GM18507 (cell line): ENCODE measurements at places on chromosomes 3 and 15.

DNA sequence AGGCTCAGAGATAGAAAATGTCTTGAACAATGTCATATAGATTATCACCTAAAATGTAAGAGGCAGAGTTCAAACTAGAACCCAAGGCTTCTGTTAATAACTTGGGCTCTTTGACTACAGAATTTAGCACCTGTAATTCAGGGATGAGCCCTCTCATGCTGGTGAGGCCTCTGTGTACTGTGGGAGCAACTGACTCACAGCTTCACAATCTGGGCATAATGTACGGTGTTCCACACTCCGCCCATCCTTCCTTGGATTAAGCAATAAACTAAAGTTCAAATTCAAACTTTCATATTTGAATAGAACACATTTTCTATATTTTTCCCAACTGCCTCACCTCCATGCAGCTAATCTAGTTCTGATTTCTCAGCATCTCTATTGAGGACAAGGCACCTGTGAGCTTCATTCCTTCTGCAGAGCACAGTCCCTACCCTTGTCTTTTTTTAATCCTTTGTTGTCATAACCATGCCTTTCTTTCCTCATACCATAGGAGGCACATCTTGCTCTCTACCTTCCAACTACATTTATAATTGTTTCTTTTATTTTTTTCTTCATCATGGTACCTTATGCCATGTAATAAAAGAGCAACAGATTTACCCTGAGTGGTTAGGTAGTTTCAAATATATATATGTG lies 392.1 kb downstream of the NLGN1 start:
- no peak for DNase-seq

DNA sequence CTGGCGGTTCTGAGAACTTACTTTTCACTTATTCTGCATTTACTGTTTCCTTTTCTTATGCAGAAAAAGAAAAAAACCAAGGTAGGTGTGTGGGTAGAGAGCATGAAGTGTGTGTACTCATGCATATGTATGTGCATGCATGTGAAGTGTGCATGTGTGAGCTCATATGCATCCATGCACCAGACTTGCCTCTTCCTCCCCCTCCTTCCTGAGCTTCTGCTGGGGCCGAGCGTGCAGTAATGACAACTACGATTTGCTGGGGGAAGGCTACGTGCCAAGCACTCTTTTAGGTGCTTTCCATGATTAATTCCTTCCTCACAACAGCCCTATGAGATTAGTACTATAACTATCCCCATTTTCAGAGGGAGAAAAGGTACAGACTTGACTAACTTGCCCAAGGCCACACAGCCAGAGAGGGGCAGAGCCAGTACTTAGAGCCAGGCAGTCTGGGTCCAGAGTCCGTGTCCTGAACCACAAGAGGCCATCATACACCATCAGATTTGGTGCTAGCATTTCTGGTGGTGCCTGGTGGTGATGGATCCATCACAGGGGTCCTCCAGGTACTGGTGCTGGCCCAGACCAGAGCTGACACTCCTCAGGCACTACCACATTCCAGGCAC lies 46.7 kb downstream of the CAPN3 start:
- no peak for DNase-seq

DNA sequence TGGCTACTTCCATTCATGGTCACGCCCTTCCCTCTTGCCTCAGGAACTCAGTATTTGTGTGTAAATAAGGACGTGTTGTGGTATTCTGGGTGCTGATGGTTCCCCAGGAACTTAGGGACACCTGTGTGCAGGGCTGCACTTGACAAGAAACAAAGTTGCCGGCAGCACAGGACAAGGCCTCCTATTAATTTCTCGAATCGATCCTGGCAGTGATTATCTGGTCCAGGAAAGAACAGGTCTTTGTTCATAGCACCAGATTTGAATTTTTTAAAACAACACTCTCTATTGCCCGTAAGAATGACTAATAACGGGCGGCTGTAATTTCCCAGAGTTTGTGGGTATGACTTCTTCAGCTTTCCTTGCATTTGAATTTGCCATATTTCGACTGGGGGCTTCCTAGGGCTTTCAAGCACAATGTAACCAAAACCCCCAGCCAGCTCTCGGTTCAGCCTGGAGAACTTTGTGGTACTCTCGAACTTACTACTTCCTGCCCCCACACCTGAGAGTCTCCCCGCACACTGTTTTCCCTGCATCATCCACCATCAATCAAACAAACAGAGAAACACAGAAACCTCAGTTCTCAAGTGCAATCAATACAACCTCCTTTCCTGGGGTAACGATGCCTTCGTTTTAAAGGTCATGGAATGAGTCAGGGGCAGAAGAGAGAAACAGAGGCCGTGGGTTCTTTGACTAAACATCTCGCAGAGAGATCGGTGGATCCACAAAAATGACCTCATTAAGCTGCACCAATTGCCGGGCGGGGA lies 241.7 kb upstream of the ICE2 start:
- DNase-seq, result no peak

- no peak for DNase-seq
These were observed 23.1 kb upstream of the GOLGA8B start for GRCh38 chr15:34606545-34606944.
